Colonic mucosa (tissue), 4 donors: ENCODE measurements at places on chromosomes 12 and 14. TPM values are rescaled to one million over a fixed set of nuclear protein-coding genes. Genes with fewer than 3 reads are reported as not detected.

DNA sequence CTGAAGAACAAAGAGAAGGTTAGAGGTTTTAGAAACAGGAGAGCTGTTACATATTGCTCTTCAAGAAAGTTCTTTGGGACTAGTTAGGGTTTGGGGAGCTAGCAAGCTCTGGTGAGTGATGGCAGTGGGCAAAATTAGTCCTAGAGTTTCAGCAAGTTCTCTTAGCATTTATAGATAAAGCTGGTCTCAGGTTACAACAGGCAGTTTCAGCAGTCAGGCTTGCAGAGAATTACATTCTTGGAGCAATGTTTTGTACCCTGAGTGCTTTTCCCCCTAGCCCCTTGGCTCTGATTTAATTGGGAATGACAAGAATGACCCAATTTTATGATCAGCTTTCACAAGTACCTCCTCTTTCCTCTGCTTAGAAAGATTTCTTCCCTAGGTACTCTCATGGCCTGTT is 21.4 kb upstream of the EID3 start:
- H3K4me3 ChIP-seq, result no peak overlapping the region
- no peak for DNase-seq
- no peaks in the 10 kb centered on the region for H3K27me3 ChIP-seq
- H3K36me3 ChIP-seq, result no peaks in the 10 kb centered on the region

DNA sequence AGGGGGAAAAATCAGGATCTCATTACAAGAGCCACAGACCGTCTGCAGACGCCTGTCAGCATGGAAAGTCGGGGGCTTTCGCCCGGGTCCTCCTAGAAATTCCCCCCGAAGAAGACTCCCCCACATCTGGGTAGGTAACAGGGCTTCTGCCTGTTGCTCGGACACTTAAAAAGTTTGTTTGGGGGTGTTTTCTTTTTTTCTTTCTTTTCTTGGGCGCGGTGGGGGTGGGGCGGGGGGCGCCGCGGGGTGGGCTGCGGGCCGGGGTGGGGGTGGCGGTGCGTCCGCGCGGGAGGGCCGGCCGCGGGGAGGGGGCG is 358 bp downstream of the ELK3 start:
- DNase-seq, result no peak
- no peaks in the 10 kb centered on the region for H3K36me3 ChIP-seq
- no peaks in the 10 kb centered on the region for H3K27me3 ChIP-seq
- no peaks in the 10 kb centered on the region for H3K4me1 ChIP-seq

- no peak overlapping the region for H3K27ac ChIP-seq
- H3K4me3 ChIP-seq, result no peak overlapping the region
- no peaks in the 10 kb centered on the region for H3K4me1 ChIP-seq
- no peak for DNase-seq
- no peaks in the 10 kb centered on the region for H3K36me3 ChIP-seq
- H3K27me3 ChIP-seq, result no peaks in the 10 kb centered on the region
Measured at GRCh38 chr12:30643366-30643765, 52.3 kb downstream of the IPO8 start.

DNA sequence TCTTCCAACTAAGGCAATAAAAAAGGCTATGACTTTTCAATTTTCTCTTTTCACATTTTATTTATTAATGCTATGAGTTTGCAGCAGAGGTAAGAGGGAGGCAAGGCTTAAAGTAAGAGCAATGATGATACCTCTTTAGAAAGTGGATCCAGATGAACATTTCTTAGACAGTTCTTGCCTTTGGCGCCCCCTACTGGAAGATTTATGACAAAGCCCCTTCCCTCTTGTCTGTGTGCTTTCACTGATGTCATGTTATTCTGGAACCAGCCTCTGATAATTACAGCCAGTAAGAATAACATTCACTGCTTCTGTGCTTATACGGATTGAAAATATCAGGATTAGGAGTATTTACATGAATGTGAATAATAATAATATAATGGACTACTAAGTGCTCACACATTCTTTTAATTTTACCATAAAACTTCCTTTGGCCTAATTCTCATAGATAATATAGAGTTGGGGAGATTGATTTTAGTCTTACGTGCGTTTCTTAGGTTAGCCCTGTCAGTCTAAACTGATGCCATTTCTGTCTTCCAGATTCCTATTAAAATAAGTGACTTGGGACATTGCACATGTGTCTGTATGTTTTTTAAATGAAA is 1929.9 kb upstream of the SEL1L start:
- DNase-seq, result peak; percentile 33
- H3K27me3 ChIP-seq, result no peaks in the 10 kb centered on the region
- H3K4me1 ChIP-seq, result no peaks in the 10 kb centered on the region
- no peaks in the 10 kb centered on the region for H3K36me3 ChIP-seq
- no peak overlapping the region for H3K4me3 ChIP-seq

DNA sequence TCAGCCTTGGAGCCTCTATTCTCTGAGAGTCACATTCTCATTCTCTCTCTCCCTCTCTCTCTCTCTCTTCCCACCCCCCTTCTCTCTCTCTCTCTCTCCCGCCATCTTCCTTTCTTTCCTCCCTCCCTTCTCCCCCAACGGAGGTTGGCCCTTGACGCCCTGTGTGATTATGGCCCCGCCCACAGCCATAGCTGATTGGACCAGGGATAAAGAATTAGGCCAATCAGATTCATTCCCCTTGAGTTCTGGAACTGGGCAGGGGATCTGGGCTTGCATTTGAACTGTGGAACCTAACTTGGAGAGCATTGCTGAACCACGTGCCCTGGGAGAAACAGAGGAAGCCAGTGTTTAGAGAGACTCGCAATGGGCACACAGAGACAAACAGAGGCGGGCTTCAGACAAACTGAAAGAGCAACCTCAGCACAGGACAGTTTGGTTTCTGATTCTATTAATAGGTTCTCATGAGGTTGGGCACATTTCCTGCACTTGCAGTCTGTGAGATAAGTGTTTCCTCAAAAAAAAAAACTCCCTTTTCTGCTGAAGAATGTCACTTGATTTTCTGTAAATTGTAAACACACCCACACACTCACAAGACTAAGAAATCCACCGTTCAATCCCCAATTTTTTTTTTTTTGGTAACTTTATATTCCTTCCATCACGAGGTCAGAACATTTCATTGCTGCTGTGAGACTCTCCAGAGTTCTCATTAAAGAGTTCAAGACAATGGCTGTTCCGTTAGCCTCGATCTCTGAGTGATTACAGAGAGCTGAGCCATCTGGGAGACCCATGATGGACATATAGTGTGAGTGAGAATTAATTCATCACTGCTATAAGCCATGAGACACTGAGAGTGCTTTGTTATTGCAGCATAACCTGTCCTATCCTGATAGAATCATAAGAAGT is 3.5 kb upstream of the P2RX7 start:
- H3K4me1 ChIP-seq, result peaks cover 8% of the 10 kb centered on the region
- no peaks in the 10 kb centered on the region for H3K36me3 ChIP-seq
- peak overlapping the region; percentile 79 for H3K27ac ChIP-seq
- H3K4me3 ChIP-seq, result no peak overlapping the region
- DNase-seq, result peak; percentile 75

The PPP4R4 gene
- total RNA-seq, result 0.27 TPM

DNA sequence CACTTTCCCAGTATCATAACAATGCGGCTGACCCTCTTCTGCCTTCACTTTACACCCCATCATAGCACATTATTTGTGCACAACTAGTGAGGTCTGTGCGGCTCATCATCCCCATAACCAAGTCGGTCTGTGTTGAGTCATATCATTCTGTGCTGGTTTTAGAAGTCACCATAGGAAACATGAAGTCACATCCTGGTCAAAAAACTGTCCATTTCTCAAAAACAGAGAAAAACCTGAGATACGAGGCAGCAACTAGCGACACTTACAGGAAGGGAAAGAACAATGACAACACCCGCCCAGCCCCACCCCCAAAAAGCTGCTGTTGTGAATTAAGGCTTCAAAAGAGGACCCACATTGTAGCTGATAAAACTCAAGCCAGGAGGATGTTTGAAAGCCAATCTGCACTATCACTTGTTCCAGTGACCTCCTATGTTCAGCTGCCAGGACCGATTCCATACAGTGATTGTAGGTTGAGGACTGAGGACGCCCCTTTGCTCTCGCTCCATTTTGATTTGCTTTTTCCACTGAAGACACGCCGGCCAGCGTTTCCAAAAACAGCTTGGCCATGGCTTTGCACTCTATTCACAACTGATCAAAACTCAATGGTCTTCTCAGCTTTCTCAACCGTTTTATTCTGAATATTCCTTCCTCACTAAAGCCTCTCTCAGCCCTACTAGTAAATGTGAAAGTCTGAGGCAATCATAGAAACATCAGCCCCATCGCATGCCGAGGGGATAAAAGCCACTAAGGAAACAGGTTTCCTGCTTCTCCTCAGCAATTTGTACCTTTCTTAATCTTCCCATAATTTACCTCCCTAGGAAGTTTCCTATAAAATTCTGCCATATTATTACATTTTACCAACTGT is 87.5 kb downstream of the DUSP16 start:
- no peaks in the 10 kb centered on the region for H3K4me1 ChIP-seq
- peaks cover 6% of the 10 kb centered on the region for H3K36me3 ChIP-seq
- no peak overlapping the region for H3K4me3 ChIP-seq
- H3K27ac ChIP-seq, result no peak overlapping the region
- DNase-seq, result no peak

The CLEC1A gene
- total RNA-seq, result 1.8 TPM

DNA sequence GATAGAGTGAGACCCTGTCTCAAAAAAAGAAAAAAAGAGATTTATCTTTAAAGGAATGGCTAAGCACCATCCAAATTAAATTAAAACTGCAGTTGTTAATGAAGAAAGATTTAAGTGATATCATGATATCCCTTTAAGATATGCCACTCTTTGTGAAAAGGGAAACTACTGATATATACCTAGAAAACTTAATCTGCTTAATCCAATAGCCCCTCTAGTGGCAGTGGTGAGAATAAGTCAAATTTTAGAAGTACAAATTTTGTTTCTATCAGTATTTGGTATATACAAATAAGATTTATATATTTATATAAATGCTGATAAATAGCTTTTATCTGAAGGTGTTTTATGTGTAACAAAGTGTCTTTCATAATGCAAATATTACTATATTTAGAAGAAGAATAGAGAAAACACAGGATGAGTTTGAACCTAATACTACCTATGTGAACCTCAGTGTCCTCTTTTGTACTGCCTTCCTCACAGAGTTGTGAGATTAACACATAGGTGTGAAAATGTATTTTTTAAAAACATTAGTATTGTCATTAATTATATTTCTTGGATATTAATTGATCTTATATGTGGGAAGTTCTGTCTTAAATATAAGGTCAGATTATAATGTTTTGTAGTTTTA is 51.4 kb upstream of the GARIN2 start:
- H3K27me3 ChIP-seq, result no peaks in the 10 kb centered on the region
- no peaks in the 10 kb centered on the region for H3K36me3 ChIP-seq
- H3K4me1 ChIP-seq, result no peaks in the 10 kb centered on the region
- DNase-seq, result no peak
- H3K27ac ChIP-seq, result no peak overlapping the region
